ENCODE measurements at places on chromosomes 11 and 22.
A peak's percentile ranks its signal among the peaks of the same experiment; 100 is the strongest.

DNA sequence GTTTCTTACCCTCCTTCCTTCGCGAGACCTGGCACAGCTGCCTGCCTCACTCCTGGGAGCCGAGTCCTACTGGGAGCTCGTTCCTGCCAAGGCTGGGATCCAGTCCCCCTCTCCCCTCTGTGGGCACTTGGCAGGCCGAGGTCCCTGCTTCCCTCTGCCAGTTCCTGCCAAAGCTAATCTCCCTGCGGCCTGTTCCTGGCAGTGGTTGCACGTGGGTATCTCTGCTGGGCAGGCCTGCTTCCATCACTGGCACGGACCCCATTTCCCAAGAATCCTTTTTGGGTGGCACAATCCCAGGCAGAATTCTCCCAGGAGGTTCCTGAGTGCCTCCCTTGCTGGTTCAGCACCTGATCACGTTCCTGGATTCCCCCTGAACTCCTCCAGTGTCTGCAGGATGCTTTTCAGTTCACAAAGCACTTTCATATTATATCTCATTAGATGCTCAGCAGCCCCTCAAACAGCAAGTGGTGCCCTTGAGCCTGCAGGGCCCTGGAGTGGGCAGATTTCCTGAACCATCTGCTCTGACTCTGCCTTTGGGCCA is 96.5 kb downstream of the RRM1 start:
- no peak for DNase-seq

GRCh38 chr22:39241794-39242594 is 2.8 kb downstream of the PDGFB start:
- no peak for DNase-seq

DNA sequence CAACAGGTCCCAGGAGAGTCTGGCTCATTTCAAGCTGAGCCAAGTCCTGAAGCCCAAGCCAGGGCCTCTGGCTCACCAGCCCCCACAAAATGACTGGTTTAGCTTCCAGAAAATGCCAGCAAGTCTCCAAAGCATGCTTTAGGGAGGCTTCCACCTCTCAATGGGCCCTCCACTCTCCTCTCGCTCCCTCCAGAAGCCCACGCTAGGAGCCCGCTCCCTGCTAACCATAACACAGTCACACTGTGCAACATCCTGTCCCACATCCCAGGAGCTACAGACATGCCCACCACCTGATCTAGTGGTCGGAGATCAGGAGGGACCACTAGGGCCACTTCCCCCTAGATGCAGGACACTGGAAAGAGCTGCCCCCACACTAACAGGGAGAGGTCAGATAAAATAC is 6.9 kb downstream of the SULT4A1 start:
- no peak for DNase-seq

DNA sequence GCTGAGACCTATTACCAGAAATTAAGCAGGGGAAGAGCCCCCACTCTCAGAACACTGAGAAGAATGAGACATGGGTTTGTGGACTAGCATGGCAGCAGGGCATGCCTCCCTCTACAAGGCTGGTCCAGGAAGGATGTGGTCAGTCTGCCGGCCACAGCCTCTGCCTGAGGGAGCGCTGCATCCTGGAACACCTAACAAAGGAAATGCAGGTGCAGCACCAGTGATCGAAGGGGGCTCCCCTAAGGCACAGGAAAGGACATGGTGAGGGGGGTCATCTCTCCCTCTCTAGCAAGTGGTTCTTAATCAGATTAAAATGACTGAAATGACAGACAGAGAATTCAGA is 40.6 kb upstream of the ARL14EP start:
- DNase-seq = no peak

DNA sequence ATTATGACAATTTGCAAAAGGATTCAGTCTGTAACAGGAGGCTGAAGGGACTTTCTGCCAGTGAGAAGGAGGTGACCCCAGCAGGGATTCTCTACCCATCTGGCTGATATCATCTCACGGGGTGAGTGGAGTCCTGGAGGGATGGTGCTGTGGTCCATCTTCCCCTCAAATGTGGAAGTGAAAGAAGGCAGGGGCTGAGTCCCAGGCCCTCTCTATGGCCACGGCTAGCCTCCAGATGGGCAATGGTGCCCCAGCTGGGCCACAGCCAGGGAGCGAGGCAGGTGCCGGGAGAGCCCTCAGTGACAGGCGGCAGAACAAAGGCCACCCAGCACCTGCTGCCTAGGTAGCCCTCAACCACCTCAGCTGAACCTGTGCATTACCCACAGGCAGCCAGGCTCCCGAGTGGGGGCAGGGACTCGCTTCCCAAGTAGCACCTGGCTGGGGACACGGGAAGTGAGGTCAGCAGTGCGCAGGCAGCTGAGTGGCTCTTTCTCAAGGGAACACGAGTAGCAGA is 6.7 kb downstream of the NECTIN1 start:
- DNase-seq = no peak

- no peak for DNase-seq
Measured at GRCh38 chr22:44012162-44012561, 11.9 kb upstream of the PARVB start.

DNA sequence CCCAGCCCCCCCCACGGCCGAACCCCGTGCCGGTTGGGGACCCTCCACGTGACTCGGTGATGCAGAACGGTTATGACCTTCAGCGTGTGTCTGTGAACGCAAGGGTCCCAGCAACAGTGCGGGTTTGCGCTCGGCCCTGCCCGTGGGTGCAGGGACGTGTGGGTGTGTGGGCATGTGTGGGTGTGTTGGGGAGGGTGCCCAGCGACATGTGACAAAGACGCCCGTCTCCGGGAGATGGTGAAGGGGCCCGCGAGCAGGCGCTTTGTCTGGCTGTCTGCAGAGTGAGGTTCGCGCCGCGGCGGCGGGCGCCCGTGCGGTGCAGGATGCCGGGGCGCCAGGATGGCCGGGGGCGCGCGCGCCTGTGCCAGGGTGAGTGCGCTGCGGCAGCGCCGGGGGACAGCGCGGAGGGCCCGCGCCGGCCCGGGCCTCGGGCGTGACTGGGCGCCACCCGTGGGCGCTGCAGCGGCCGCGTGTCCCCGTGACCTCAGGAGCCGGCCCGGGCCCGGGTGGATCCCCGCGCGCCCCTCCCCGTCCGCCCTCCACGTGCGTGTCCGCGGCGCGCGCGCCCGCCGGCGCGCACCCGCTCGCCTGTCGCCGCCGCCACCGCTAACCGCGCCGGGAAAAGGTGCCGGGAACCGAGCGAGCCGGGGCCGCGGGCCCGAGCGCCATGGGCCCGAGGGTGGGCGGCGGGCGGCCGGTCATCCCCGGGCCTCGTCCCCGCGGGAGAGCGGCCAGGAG is at the start of gene LRFN4:
TSS of gene LRFN4 (plus strand) at position 569 of the 738 bp plus-strand sequence. CDS start 681 bp downstream, outside the sequence.
- DNase-seq = no peak

- no peak for DNase-seq
Measured at GRCh38 chr11:123822599-123822998, 16.4 kb upstream of the OR6M1 start.

- no peak for DNase-seq
Measured at GRCh38 chr11:75291741-75292140, 51.2 kb downstream of the TPBGL start.

DNA sequence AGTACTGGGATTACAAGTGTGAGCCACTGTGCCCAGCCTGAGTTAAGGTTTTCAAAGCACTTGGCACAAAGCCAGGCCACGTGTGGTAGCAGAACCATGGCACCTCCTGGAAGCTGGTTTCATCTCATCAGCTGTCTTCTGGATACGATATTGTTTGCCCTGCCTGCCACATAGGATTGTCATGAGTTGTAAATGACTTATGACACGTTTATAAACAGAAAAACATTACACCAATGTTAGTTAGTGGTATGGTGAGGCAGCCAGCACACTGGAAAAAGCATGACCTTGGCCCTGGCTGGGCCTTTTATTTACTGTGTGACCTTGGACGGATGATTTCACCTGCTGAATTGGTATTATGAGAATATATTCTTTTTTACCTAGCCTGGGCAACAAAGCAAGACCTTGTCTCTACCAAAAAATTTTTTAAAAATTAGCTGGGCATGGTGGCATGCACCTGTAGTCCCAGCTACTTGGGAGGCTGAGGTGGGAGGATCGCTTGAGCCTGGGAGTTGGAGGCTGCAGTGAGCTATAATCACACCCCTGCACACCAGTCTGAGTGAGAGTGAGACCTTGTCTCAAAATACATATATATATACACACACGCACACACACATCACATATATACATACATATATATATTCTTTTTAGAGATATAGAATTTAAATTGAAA is 24.0 kb upstream of the MYH9 start:
- DNase-seq = peak; percentile 45

GRCh38 chr11:14449302-14449714 is 50.3 kb downstream of the COPB1 start:
- no peak for DNase-seq

GRCh38 chr11:87039371-87039770 is 1.6 kb downstream of the TMEM135 start:
- no peak for DNase-seq

DNA sequence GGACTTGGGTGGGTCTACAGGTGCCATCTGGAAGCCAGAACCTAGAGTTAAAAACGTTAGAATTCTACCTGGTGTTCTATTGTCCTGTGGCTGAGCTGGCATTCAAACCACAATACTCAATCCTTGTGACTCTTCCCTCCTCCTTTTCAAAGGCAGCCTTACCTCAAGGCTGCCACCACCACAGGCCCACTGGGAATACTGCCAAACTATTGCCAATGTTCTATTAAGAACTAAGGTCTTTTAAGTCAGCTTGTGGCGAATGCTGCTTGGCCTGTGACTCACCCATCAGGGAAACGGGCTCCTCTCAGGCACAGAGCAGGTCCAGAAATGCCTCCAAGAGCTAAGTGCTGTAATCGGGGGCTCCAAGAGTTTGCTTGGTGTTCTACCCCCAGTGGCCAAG is 1008.4 kb downstream of the JRKL start:
- no peak for DNase-seq

GRCh38 chr11:123373754-123374621 is 56.1 kb upstream of the GRAMD1B start:
- no peak for DNase-seq

DNA sequence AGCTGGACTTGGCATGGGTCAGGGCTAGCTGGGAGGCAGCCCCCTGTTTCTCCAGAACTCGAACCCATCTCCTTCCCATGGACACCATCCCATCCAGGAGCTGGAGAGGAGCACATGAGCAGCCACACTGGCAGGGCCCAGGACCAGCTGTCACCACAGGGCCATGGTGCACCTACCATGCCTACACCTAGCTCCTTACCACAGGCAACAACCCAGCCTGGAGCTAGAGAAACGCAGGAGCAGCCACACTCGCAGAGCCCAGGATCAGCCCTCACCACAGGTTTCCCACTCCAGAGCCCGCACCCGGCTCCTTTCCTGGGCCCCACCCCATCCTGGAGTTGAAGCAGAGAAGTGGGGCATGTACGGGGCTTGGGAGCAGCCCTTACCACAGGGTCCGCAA is 50.2 kb downstream of the GAB4 start:
- no peak for DNase-seq

DNA sequence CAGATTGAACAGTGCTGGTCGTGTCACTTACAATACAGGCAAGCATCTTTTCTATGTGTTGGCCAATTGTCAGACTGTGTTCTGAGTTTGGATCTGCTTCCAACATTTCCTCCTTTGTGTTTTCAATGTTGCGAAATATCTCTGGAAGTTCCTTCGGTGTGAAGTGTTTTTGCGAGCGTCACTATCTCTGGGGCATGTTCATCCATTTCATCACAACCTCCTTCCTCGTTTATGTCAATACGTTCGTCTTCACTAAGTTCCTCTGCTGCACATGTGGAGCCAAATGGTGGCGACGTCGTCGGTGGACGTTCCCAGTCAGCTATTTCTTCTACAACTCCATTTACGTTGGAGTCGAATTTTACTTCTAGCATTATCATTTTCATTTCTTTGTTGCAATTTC is 100.2 kb upstream of the LMO1 start:
- no peak for DNase-seq

GRCh38 chr22:45923835-45924234 is 53.1 kb downstream of the WNT7B start:
- no peak for DNase-seq

- DNase-seq = no peak
Measured at GRCh38 chr11:76918941-76919386, 58.2 kb downstream of the ACER3 start.

DNA sequence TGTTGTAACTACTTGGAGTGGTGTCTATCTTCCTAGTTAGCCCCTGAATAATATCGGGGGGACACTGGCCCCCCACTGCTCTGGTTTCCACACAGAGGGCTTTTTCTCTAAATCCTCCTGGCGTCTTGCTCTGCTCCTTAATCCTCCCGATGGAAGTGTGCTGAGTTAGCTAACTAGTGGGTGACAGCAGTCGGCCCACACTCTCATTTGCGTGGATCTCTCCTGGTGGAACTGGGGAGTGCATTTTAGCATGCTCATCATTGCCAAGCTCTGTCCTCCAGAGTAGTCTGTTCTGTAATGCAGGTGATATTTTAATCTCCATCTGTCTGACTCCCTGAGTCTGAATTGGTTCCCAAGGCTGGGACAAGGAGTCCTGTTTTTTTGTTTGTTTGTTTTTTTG is 46.1 kb upstream of the RASSF10 start:
- DNase-seq = no peak

- DNase-seq = no peak
Measured at GRCh38 chr22:45254789-45255278, 14.1 kb upstream of the KIAA0930 start.

DNA sequence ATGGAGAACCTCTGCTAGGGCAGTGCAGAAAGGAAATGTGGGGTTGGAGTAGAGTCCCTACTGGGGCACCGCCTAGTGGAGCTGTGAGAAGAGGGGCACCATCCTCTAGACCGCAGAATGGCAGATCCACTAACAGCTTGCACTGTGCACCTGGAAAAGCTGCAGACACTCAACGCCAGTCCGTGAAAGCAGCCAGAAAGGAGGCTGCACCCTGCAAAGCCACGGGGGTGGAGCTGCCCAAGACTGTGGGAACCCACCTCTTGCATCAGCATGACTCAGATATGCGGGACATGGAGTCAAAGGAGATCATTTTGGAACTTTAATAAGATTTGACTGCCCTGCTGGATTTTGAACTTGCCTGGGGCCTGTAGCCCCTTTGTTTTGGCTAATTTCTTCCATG is 8.7 kb downstream of the TSKU start:
- no peak for DNase-seq

GRCh38 chr11:78313181-78313795 is 104.3 kb downstream of the GAB2 start:
- DNase-seq = no peak

GRCh38 chr11:60280412-60280811 is at the start of gene MS4A4A:
MS4A4A (plus strand) TSS chr11:60280666; CDS start chr11:60280676, 10 bp downstream.
- DNase-seq = no peak

GRCh38 chr11:7999795-8000194 is 12.7 kb downstream of the EIF3F start:
- DNase-seq = no peak
